ENCODE measurements at places on chromosomes 3 and 15. TPM values are rescaled to one million over a fixed set of nuclear protein-coding genes. Genes with fewer than 3 reads are reported as not detected.

Gene ANKRD63
- not detected for polyA plus RNA-seq

Gene STRIT1
- polyA plus RNA-seq, result not detected

Gene SH3GL3
- polyA plus RNA-seq, result not detected

Gene POLQ
- 1.0 TPM for polyA plus RNA-seq

Gene LZTFL1
- polyA plus RNA-seq, result 12.9 TPM

Gene GRM7
- not detected for polyA plus RNA-seq

Gene MAPKAPK3
- 34.9 TPM for polyA plus RNA-seq

Gene CASR
- not detected for polyA plus RNA-seq

Gene SLC25A38
- 49.8 TPM for polyA plus RNA-seq

Gene P2RY1
- polyA plus RNA-seq, result not detected

Gene RIOX2
- polyA plus RNA-seq, result 24.2 TPM

Gene ISLR2
- 0.02 TPM for polyA plus RNA-seq

Gene THSD4
- polyA plus RNA-seq, result 13.4 TPM

Gene ADGRG7
- not detected for polyA plus RNA-seq

Gene KPNA1
- 27.8 TPM for polyA plus RNA-seq

Gene IQCF5
- not detected for polyA plus RNA-seq

Gene CRYGS
- 2.0 TPM for polyA plus RNA-seq

Gene PLOD2
- polyA plus RNA-seq, result 33.2 TPM

Gene ARHGEF3
- polyA plus RNA-seq, result 2.1 TPM

Gene KCNAB1
- polyA plus RNA-seq, result not detected

DNA sequence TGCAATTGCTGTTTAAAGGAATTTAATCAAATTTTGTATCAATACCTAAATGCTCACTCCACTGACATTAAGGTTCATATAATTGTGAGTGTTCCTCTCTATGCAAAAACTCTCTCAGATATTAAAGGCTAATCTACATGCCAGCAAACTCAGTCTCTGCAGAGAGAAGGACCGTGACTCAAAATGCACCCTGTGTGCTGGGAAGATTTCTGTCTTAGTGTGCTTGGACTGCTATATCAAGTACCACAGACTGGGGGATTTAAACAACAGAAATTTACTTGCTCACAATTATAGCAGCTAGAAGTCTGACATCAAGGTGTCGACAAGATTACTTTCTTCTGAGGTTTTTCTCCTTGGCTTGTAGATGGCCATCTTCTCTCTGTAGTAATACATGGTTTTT, 18.6 kb upstream of the PFN2 start:
- DNase-seq, result no peak

- no peak for DNase-seq
Measured at GRCh38 chr3:11601446-11602238, 42.1 kb downstream of the VGLL4 start.

DNA sequence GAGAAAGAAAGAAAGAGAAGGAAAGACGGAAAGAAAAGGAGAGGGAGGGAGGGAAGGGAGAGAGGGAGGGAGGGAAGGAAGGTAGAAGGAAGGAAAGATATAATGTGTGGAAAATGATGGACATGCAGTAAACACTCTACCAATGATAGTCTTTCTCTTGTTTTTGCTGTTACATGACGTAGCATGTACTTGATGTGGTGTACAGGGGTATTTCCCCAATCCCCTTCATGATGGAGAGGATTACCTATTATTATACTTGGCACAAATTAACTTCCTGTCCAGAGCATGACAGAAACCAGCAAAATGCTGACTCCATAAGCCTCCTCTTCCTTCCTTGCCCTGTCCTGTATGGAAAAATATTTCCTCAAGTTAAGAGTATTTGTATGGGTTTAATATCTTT, 124.4 kb downstream of the B3GALNT1 start:
- DNase-seq, result no peak

GRCh38 chr15:73482166-73482565, 39.2 kb downstream of the REC114 start:
- no peak for DNase-seq

DNA sequence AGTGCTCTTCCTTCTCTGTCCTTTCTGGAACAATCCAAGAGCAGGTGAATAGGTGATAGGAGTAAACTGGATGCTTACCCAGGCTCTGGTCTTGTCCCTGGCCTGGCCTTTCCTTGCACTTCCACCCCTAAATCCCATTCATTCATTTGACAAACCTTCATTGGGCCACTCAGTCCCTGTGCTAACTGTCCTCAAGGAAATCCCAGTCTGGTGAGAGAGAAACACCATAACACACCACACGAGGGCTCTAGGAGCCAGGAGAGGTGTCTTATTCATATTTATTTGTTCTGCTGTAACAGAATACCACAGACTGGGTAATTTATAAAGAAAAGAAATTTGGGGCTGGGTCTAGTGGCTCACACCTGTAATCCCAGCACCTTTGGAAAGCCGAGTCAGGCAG, 22.8 kb downstream of the EFCC1 start:
- no peak for DNase-seq

- DNase-seq, result no peak
Measured at GRCh38 chr15:73972984-73973682, 19.0 kb downstream of the STOML1 start.

- DNase-seq, result no peak
Measured at GRCh38 chr3:174110761-174111160, 713.2 kb downstream of the NLGN1 start.

GRCh38 chr3:196141052-196141865, 59.4 kb upstream of the TFRC start:
- DNase-seq, result no peak

GRCh38 chr15:73569361-73569760, 63.8 kb downstream of the NPTN start:
- DNase-seq, result no peak

DNA sequence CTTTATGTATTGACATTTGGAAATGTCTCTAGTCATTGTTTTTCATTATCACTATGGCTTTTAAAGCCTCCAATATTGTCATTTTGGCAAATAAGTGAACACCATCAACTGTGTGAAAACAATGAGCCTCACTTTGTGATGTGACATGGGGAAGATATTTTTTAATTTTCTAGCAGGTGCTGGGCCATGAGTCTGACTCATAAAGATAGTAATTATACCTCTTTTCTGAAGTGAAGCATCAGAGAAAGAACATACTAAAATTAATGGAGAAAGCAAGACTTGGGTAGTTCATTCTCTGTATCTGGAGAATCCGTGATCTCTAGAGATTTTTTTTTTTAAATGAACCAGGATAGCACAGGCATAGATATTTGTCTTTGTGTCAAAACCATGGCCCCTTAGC, 100.8 kb downstream of the CCNL1 start:
- no peak for DNase-seq

GRCh38 chr3:100195375-100195774, 65.4 kb upstream of the TBC1D23 start:
- DNase-seq, result no peak

GRCh38 chr3:51396401-51396800, 5.3 kb downstream of the RBM15B start:
- DNase-seq, result no peak

DNA sequence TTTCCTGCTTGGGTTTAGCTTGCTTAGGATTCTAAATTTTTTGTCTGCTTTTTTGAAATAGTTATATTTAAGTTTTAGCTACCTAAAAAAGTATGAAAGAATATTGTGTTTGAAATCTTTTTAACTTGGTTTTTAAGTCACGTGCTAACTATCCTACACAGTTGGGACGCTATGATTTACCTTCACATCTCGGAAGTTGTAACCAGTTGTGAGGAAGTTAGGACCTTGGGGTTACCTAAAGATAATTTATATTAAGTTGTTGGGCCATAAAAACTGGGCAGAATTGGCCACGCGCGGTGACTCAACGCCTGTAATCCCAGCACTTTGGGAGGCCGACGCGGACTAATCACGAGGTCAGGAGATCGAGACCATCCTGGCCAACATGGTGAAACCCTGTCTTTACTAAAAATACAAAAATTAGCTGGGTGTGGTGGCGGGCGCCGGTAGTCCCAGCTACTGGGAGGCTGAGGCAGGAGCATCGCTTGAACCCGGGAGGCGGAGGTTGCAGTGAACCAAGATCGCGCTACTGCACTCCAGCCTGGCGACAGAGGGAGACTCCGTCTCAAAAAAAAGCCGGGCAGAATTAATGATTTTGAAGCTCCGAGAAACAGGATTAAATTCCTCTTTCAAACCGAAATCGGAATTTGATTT, 1.0 kb downstream of the ZFAND6 start:
- DNase-seq, result no peak

- no peak for DNase-seq
Measured at GRCh38 chr3:50365842-50366220, 6.5 kb upstream of the TMEM115 start.

DNA sequence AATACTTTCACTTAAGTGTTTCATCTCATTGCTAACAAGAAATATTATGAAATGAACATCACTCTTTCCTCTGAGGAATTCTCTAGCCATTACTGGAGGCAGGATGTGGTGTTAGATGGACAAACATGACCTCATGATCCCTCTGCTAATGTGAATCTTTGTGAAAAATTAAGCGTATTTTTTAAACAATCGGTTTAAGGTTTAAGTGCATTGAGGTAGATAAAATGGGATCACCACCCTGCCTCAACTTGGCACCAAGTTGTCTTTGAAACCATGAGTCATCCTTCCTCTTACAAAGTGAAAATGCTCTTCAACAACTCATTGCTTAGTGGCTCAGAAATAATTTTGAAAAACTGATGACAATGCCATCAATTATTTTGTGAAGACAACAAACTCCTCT, 76.0 kb upstream of the DCBLD2 start:
- no peak for DNase-seq

GRCh38 chr15:97963779-97964178, 3.3 kb downstream of the ARRDC4 start:
- no peak for DNase-seq

- no peak for DNase-seq
Measured at GRCh38 chr15:86706813-86707212, 627.1 kb downstream of the AGBL1 start.

- no peak for DNase-seq
Measured at GRCh38 chr3:57872606-57873005, 116.5 kb downstream of the SLMAP start.

GRCh38 chr3:43296565-43296964, 10.2 kb downstream of the SNRK start:
- DNase-seq, result no peak

DNA sequence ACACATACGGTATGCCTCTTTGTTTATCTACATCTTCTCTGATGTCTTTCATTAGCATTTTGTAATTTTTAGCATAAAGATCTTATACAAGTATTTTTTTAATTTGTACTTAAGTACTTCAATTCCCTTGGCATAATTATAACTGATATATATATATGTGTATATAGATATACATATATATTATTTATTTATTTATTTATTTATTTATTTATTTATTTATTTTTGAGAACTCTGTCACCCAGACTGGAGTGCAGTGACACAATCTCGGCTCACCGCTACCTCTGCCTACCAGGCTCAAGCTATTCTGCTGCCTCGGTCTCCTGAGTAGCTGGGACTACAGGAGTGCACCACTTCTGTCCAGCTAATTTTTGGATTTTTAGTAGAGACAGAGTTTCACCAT, 382.7 kb downstream of the EPHA3 start:
- DNase-seq, result no peak

- no peak for DNase-seq
Measured at GRCh38 chr15:31255732-31256377, 70.8 kb upstream of the KLF13 start.

DNA sequence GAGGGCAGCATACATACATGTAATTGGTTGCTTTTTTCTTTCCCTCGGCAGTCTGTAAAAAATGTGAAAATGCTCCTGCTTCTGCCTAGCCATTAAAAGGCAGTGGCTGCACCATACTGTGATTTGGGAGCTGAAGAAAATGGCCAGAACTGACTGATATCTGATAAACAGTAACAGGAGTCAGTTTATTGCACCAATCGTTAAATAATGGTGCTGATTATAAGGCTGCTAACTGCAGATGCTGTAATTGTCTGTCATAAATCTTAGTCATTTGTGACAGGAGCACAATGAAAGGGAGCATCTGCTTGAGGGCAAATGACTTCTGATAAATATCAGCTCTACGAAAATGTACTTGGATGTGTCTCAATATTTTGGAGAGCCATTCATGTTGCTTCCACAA, 263.1 kb upstream of the DNAJC19 start:
- no peak for DNase-seq

GRCh38 chr15:69141833-69142232, 18.6 kb upstream of the GLCE start:
- DNase-seq, result no peak

DNA sequence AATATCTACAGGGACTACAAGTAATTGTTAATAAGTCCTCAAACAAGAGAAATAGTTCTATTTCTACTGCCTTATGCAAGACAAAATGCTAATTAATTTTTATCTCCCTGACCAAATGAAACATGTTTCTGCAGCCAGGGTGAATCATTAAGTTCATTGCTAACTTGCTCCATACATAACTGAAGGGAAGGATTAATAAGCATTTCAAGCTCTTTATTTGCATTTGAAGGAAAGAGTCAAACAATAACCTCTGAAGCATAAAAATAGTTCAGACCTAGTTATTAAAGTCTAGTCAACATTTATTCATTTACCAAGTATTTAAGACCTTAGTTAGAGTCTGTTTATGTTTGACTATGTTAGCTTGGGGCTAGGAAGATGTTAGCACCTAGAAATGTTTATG, 120.0 kb downstream of the ATP1B3 start:
- DNase-seq, result no peak

- DNase-seq, result no peak
Measured at GRCh38 chr3:152499791-152500385, 231.2 kb downstream of the MBNL1 start.

GRCh38 chr15:94031072-94031471, 200.3 kb upstream of the MCTP2 start:
- no peak for DNase-seq

GRCh38 chr15:85498471-85498870, 118.1 kb downstream of the AKAP13 start:
- DNase-seq, result no peak

DNA sequence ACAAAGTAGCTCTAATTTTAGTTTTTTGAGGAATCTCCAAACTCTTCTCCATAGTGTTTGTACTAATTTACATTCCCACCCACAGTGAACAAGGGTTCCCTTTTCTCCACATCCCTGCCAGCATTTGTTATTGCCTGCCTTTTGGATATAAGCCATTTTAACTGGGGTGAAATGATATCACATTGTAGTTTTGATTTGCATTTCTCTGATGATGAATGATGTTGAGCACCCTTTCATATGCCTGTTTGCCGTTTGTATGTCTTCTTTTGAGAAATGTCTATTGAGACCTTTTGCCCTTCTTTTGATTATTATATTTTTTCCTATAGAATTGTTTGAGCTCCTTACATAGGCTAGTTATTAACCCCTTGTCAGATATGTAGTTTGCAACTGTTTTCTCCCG, 239.9 kb upstream of the TPM1 start:
- no peak for DNase-seq

GRCh38 chr3:141387516-141387915, 19.2 kb downstream of the ZBTB38 start:
- no peak for DNase-seq

DNA sequence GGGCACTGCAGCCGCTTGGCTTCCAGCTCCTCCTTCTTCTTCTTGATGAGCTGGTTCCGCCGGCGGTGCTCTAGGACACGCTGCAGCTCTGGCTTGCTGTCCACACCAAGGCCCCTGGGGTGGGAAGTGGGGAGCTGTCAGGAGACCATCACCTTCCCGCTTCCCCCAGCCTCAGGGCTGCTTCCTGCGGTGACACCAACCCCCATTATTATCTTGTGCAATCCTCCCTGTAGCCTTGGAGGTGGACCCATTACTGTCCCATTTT, 10.0 kb downstream of the FAM107A start:
- no peak for DNase-seq

Measured in BJ (cell line).